Upper lobe of right lung (tissue), 1 donor: ENCODE measurements at places on chromosomes 16 and 17.

DNA sequence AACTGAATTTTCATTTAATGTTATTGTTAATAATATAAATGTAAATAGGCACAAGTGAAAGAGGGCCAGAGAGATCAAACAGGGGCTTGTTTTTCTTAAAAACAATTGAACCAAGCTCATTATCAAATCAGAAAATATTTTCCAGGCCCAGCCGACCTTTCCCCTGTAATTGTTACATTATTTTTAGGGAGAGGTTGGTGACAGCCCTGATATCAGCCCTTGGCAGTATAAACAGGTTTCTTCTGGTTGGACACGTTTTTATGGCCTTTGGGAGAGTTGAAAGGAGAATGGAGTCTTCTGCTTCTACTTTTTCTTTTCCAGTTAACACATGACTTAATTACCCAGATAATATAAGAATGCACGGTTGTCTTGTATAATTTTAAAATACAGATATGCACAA lies 40.0 kb upstream of the COQ7 start:
- DNase-seq = no peak

- no peak for DNase-seq
Measured at GRCh38 chr16:46896314-46896968, 12.3 kb downstream of the GPT2 start.

GRCh38 chr17:49915670-49916069 lies 53.3 kb upstream of the DLX4 start:
- no peak for DNase-seq

DNA sequence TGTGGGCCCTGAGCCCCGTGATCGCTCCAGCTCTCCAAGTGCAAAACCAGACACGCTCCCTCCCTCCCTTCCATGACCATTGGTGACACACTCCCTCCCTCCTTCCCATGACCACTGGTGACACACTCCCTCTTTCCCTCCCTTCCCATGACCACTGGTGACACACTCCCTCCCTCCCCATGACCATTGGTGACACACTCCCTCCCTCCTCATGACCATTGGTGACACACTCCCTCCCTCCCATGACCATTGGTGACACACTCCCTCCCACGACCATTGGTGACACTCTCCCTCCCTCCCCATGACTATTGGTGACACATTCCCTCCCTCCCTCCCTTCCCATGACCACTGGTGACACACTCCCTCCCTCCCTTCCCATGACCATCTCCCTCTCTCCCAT lies 56.3 kb downstream of the LMF1 start:
- DNase-seq = no peak

DNA sequence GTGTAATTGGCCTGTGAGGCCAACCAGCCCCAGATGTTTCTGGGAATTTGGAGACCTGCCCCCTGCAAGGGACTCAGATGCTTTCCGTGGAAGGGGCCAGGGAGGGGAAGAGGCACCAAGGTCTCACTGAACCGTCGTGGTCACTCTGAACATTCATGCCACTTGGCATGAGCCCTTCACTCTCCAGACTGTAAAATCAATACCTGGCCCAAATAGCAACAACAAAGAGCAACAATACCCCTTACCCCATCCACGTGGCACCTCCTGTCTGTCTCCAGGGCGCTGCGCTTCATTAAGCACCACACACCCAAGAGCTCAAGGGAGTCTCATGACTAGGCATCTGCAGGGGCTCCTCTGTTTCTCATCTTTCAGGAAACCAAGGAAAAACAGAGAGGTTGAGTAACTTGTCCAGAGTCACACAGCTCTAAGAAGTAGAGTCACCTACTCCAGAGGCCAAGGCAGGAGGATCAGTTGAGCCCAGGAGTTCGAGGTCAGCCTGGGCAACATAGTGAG lies 52.8 kb downstream of the SOCS1 start:
- no peak for DNase-seq

GRCh38 chr17:74790161-74791058 lies 14.3 kb upstream of the NAT9 start:
- DNase-seq = no peak

DNA sequence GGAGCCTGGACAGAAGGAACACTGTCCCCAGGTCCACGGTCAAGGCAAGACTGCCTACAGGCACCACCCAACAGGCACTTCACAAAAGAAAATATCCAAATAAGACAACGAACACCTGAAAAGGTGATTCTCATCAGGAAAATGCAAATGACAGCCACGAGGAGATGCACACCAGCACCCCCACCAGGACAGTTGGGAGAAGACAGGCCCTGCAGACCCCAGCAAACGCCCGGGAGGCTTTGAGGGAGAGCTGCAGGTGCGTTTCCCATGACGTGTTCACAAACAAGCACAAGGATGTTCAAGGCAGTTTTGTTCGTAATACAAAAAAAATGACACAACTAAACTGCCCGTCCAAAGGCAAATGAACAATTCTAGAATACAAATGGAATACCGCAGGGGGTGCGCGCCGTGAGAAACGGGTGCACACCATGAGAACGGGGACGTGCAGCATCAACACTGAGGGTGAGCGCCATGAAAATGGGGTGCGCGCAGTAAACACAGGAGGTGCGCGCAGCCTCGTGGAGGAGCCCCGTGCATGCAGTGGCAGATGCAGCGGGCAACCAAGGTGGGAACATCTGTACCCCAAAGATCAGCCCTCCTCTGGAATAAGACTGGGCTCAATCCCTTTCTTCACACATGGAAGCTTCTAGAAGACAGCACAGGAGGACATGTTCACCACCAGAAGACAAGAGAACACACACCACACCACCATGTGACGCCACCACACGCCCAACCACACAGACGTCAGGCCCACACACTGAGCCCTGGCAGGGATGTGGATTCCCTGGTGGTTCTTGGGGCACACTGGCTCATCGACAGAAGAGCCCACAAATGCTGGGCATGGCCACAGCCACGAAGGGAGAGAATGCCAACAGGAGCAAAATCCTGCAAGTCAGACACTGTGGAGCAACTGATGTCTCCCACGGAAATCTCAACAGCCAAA lies 91.2 kb downstream of the ZNF778 start:
- DNase-seq = no peak

DNA sequence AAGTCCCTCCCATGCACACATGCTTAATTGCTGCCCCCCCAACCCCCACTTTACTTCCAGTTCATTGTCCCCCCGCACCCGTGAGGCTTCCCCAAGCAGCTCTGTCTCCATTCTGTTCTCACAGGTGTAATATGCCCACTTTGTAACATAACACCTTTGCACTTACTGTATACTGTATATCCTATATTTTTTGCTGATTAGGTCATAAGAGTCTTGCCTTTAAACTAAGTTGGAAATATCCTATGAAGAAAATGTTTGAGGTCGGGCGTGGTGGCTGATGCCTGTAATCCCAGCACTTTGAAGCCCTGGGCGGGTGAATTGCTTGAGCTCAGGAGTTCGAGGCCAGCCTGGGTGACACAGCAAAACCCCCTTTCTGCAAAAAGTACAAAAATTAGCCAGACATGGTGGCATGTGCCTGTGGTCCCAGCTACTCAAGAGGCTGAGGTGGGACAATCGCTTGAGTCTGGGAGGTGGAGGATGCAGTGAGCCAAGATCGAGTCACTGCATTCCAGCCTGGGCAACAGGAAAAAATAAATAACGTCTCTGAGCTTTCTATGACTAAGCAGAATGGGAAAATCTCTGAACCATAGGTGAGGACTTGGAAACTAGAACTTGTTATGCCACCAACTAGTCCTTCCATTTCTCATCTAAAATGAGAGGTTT lies 76.1 kb downstream of the TNRC6C start:
- no peak for DNase-seq

- no peak for DNase-seq
Measured at GRCh38 chr17:55154101-55154500, 110.7 kb upstream of the HLF start.

DNA sequence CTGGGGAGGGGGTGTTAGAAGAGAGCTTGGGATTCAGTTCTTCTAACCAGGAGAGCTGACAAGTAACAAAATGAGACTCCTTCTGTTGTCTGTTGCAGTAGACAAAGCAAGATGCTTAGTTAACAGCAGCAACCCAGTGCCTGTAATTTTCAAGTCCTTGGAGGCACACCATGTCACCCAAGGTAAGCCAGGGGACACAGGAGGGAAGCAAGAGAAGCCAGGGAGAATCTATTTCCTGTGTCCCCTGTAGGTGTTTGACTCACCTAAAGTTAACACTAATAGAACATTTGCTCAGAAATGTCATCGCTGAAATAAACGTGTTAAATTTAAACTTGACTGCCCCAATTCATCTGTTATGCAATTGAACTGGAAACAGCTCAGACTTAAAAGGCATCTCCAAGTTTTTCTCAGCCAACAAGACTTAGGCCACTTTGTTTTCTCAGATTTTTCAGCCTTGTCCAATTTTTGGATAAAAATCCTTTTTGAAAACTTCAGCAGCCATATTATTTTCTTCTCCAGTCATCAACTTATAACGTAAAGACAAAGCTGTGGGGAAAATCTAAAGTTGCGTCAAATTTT lies 257.6 kb downstream of the CDH13 start:
- DNase-seq = no peak
